ENCODE measurements at places on chromosomes 16 and 17. TPM values are rescaled to one million over a fixed set of nuclear protein-coding genes. Genes with fewer than 3 reads are reported as not detected.

DNA sequence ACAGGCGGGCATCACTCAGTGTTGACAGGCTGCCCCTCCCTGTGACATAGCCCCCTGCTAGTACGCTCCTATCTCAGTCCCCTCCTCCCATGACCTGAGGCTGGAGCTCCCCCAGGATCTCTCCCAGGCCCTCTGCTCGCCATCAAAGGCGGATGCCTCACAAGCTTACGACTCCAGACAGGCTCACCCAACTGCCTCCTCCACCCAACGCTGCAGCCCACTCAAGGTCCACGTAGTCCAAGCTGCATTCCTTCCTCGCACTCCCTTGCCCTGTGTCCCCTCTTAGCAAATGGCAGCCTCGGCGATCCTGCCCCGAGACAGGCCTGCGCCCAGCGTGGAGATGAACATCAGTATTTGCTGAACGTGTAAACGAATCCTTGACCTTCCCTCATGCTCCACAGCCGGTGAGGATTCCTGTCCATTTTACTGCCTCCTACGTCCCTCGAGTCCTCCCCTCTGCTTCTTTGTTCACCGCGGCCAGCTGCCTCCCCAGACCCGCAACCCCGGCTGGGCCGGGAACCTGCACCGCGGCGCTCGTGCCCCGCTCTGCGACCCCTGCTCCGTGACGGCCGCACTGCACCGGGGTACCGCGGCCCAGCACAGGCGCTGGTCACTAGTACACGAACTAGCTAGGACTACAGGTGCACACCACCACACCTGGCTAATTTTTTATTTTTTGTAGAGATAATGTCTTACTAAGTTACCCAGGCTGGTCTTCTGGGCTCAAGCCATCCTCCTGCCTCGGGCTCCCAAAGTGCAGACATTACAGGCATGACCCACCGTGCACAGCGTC, 838 bp upstream of the TMEM97 start:
- peak; percentile 20 for DNase-seq

GRCh38 chr16:53991754-53992378, 287.9 kb downstream of the FTO start:
- no peak for DNase-seq

DNA sequence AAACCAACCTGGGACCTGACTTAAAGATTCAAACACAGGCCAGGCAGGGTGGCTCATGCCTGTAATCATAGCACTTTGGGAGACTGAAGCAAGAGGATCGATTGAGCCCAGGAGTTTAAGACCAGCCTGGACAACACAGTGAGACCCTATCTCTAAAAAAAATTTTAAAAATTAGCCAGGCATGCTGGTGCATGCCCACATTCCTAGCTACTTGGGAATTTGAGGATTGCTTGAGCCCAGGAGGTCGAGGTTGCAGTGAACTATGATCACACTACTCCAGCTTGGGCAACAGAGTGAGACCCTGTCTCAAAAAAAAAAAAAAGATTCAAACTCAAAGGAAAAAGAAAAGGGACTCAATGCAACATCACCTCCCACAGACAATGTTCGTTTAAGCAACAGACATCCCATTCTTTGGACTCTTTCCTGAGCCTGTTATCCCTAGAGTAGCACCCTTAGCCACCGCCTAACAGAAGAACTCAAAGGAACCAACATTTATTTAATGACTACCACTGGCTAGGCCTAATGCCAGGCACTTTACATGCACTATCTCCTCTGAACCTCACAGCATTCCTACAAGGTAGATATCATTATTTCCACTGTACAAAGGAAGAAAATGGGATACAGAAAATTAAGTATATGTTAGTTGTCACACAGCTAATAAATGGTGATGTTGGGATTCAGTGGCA, 12.7 kb downstream of the MYO18A start:
- DNase-seq = no peak

- DNase-seq = peak; percentile 87
Observed at GRCh38 chr16:50065624-50066481, at the start of gene HEATR3. Gene HEATR3, plus strand, starts transcription at chr16:50065970. Its CDS starts 162 bp downstream, at chr16:50066132.

Gene SCN4A
- total RNA-seq = 0.10 TPM

DNA sequence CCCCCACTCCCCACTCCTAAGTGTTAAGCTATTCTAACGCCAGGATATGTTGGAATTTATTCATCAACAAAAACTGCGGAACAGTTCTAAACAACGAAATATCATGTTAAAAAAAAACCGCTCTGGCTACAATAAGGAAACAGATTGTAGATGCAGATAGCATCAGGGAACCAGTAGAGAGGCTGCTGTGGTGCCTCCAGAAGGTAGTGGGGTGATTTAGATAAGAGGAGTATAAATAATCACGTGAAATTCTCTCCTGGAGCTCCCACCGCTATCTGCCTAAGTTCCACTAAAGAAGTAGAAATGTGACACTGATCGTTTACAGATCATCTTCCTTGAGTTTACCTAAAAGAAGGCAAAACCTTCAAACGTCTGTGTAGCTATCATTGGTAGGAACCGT, 8.0 kb downstream of the AHSP start:
- no peak for DNase-seq

DNA sequence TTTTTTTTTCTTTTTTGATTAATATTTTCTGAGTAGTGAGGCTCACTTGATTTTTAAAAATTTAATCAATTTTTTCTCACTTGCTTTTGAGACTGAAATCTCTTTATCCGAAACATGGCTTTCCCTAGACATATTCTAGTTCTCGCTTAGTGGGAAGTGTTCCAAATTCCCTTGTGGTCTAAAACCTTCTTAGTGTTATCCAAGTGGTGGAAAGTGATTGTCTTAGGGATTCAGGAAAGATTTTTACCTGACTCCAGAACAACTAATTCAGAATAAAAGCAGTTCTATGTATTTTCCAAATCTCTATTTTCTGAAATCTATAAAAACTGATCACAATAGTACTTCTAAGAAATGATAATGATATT, 178.8 kb downstream of the MAP2K6 start:
- no peak for DNase-seq

GRCh38 chr17:32486701-32487472, at the start of gene CDK5R1:
Gene CDK5R1, plus strand, starts transcription at chr17:32486993. Its CDS starts 628 bp downstream, at chr17:32487621.
- peak; percentile 73 for DNase-seq

DNA sequence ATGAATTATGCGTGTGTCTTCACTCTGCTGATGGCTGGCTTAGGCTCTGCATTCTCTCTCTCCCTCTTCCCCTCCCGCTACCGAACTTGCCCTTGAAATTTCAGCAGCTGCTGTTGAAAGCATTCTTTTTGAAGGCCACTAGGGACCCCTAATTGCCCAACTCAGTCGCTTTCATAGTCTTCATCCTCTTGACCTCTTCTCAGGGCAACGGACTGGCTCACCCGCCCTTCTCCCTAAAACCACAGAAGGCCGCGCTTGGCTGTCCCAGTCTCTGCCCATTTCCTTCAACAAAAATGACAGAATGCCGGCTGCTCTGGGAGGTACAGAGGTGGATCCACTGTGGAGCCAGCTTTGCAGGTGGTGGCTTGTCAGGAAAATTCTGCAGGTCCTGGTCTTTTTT, 21.0 kb upstream of the FMNL1 start:
- DNase-seq = no peak

DNA sequence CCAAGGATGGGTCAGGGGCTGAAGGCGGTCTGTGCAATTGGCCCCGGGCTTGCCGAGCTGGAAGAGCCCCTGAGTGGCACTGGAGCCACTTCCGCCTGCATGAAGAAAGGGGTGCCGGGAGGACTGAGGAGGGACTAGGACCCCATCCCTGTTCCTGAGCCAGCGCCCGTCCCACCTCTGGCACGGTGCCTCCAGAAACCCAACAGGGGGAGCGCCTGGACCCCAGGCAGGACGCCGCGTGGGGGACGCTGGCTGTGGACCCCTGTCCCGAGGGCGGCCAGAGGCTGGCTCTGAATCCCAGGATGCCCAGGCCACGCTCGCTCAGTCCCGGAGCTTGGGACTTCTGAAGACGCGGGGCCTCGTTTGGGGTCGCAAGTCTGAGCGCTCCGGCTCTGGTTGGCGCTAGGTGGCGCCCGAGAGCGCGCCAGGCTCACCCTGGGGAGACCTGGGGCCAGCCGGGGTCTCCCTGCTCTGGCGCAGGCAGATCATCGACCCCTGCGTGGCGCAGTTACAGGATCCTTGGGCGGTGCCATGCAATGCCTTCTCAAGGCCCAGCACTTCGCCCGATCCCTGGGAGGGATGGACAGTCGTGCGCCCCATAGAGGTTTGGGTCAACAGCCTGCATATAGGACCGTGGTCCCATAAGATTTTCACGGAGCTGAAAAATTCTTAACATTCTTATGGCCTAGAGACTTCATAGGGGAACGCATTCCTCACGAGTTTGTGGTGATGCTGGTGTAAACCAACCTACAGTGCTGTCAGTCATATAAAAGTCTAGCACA, 58.5 kb upstream of the CREBBP start:
- peak; percentile 63 for DNase-seq

DNA sequence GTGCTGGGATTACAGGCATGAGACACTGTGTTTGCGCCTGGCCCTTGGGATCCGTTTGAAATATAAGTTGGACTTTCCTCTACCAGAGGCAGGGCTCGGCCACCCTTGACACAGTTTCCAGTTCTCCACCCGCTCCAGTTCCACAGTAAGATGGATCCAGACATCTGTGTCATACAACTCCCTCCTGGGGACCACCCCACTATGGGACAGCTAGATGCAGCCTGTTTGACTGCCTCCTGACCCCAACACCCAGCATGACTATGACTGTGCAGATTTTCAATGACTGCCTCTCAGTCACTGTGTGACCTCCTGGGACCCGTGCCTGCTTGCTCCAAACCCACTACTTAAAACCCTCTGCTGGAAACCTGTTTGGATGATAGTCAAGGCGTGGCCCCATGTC, 166.7 kb downstream of the IRF8 start:
- DNase-seq = no peak

DNA sequence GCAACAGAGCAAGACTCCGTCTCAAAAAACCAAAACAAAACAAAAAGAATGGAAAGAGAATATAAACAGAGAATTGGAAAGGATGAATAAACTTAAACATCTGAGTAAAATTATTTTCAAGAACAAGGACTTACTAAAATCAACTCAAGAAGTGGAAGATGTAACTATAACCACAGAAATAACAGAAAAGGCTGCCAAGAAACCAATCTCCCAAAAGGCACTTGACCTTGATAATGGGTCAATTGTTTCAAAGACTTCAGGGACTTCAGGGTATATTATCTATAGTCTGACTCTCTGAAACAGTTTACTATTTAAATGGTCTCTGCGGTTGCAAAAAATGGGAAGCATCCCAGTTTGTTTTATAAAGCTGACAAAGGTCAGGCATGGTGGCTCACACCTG, 35.1 kb downstream of the VPS53 start:
- no peak for DNase-seq

DNA sequence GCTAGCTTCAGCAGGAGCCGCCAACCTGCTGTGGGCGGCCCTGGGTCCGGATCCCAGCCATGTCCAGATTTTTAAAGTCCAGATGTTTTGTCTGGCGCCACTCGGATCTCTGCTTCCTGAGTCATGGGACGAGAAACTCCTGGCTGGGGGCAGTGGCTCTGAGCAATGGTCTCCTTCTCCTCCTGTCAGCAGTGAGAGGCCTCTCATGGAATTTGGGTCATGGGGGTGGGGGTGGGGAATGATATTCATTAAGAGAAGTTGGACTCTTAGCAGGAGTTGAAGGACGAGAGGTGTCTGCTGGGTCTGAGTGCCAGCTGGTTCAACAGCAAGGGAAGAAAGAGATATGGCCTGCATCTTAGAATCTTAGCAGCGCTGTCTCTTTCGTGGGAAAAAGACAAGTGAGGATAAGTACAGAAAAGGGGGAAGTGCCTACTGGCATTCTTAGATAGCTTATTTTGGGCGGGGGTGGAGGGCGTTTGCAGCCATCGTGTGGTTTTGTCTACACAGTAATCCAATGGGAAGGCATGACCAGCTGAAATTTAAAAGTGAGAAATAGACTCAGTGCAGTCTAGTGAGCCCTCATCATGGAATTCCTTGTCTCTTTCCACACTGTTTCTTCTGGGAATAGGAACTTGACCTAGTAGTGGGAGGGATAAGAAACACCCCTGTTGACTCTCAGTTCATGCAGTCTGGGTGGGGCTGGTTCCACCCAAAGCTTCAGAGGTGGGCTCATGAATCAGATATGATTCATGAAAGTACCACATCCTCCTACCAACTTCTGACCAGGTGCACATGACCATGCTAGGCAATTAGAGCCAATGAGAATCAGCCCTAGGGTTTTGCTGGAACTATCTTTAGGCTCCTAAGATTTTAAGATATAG, 80.5 kb downstream of the MYH13 start:
- no peak for DNase-seq

Gene TMC5
- total RNA-seq = 9.9 TPM

DNA sequence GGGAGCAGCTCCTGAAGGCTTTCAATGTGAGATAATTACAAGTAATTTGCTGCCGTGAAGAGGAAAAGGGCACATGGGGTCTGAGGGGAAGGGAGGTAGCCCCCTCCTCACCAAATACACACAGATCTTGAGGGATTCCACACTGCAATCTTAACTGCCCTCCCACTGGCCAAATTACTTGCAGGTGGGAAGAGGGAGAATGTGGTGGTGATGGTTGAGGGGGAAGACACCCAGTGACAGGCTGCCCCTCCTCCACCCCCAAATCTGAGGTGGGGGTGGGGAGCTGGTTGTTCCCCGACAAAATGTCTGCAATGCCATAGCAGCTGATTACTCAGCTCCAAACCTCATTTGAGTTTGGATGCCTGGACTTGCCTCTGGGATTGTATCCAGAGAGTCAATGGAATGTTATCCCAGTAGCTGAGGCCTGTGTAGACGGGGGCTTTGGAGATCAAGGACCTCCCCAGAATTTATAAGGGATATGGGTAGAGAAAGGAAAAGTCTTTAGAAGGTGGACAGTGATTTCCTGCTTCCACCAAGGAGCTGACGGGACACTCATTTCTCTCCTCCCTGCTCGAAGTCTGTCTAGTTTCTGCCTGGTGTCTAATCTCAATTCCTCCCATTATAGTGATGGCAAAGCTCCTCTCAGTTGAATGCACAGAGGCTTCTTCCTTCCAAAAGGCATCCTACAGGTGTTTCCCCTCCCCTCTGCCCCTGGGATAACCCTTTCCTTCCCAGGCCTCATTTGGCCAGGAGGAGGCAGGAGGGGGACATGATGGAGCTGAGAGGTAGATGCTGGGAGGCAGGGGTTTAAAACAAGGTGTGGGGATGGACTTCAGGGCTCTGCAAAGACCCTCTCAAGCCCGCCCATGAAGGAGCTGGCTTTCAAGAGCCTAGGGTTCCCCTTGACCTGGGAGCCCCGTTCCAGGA, 8.7 kb downstream of the DLX4 start:
- DNase-seq = no peak

GRCh38 chr17:45170931-45171337, 9.3 kb downstream of the HEXIM2 start:
- DNase-seq = no peak

Gene DOC2A
- total RNA-seq = 5.0 TPM

Gene ADAM11
- 1.4 TPM for total RNA-seq

Gene XAF1
- not detected for total RNA-seq

GRCh38 chr17:79835953-79836509, 3.2 kb downstream of the CBX4 start:
- peak; percentile 69 for DNase-seq

DNA sequence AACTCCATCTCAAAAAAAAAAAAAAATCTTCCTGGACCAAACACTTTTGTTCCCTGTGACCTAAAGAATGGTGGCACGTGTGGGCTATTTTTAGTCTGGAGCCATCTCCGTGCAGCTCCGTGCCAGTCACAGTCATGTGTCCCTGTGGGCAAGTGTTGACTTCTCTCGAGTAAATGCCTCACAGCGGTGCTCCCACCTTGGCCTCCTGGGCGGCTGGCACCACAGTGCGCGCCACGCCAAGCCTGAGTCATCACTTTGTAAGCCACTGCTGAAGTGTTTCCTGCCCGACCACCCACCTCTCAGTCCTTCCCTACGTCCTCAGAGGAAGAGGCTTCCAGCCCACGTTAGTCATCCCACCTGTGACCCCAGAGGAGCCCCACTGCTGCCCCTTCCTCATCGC, 10.9 kb upstream of the HEXD start:
- DNase-seq = no peak

Data from progenitor cell of endocrine pancreas (in vitro differentiated cells).